ENCODE measurements at places on chromosomes 16 and 17.
A peak's percentile ranks its signal among the peaks of the same experiment; 100 is the strongest.

- DNase-seq: no peak
These were observed 39.4 kb upstream of the CDH3 start for GRCh38 chr16:68605746-68606145.

GRCh38 chr16:21597561-21598030 lies 1.8 kb upstream of the METTL9 start:
- DNase-seq: no peak

GRCh38 chr17:42407289-42407836 lies 15.7 kb downstream of the CAVIN1 start:
- peak; percentile 92 for DNase-seq

- DNase-seq: peak; percentile 28
These were observed 4.1 kb upstream of the CLDN9 start for GRCh38 chr16:3008690-3009037.

Measured in hematopoietic multipotent progenitor cell treated with erythropoietin and hydrocortisone succinate and interleukin-3 and kit ligand, for 6 days (in vitro differentiated cells).